ENCODE measurements at places on chromosomes 3 and 15.
A peak's percentile ranks its signal among the peaks of the same experiment; 100 is the strongest.

GRCh38 chr15:31361764-31362515 lies 35.3 kb downstream of the KLF13 start:
- no peak for DNase-seq

DNA sequence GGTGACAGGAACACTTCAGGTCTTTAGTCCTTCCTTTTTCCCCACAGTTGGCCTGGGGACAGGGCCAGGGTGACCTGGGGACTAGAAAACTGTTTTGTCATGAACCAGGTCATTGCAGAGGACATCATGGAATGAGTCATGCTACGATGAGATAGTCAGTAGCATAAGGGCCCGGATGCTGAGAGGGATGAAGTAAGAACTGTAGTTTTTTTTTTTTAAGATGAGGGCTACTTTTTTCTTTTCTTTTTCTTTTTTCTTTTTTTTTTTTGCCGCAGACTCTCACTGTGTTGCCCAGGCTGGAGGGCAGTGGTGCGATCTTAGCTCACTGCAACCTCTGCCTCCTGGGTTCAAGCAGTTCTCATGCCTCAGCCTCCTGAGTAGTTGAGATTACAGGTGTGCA lies 8.0 kb downstream of the MAP2K5 start:
- peak; percentile 34 for DNase-seq

DNA sequence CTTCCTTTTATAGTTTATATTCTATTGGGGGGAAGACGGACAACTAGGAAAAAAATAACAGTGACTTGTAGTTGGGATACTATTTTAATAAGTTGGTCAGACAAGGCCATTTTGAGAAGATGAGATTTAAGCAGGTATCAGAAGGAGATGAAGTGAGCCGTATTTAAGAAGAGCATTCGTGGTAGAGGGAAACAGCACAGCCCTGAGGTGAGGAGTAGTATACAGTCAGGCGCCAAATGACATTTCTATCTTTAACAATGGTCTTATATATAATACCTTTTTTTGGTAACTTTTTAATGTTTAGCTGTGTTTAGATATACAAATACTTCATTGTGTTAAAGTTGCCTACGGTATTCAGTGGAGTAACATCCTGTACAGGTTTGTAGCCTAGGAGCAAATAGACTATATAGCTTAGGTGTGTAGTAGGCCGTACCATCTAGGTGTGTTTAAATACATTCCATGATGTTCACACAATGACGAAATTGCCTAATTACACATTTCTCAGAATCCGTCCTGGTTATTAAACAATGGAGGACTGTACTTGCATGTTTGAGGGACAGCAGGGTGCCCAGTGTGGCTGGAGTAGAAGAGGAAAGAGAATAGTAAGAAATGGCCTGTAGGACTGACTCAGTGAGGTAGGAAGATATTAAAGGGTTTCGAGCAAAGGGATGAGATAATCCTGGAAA lies 1.6 kb downstream of the NKTR start:
- DNase-seq: peak; percentile 22

DNA sequence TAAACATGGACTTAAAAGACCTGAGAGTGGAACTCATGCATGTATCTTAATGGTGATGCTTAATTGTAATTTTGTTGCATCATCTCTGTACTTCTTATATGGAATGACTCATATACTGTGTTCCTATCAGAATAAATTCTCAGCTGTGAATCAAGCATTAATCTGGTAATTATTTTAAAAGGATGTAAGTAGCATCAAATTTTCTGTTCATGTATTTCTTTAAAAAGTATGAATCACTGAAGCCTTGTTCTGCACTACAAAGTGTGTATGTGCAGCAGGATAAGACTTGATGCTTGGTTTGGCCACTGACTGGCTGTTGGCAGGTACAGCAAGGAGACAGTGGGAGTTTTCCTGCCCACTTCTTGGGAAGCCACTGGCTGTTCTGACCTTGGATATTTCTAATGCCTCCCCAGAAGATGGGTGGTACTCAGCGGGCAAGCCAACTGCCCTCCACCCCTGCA lies 123.9 kb downstream of the ANO10 start:
- peak; percentile 69 for DNase-seq

All from IMR-90 (cell line).